ENCODE measurements at places on chromosomes 7 and 10.

- no peak for DNase-seq
Measured at GRCh38 chr7:154967401-154967955, 35.4 kb downstream of the PAXIP1 start.

DNA sequence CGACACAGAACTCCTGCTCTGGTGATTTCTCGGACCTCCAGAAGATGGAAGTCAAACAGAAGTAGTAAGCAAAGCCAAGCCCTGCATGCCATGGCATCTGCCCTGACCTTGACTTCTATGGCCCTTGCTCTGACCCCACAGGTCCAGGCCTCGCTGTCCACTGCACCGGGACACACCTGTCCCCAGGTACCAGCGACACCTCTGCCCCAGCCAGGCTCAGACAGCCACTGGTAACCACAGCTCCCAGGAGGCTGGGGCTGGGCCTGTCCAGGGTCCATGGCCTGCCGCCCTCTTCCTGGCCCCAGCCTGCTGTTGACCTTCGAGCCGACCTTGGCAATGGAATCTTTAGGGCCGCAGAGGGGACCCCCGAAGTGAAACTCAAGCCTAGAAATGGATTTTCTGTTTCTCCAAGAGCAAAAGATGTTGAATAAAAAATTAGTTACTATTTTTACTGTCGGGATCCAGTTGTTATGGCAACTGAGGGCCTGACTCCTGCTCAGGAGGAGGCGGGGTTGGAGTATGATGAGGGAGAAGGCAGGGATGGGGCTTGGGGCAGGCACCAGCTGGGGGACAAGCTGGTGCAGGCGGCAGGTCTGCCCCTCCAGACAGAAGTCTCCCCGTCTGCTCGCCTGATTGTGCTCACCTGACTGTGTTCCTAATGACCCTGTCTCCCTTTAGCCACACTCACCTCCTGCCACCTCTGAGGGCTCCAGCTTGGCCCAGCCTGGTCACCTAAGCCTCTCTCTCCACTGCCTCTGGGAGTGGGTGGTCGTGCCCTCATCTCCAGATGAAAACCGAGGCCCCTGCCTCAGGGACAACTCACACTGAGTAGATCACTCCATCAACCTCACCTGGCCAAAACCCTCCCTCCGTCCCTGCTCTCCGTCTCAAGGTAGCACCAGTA, 4.1 kb upstream of the MMD2 start:
- no peak for DNase-seq

DNA sequence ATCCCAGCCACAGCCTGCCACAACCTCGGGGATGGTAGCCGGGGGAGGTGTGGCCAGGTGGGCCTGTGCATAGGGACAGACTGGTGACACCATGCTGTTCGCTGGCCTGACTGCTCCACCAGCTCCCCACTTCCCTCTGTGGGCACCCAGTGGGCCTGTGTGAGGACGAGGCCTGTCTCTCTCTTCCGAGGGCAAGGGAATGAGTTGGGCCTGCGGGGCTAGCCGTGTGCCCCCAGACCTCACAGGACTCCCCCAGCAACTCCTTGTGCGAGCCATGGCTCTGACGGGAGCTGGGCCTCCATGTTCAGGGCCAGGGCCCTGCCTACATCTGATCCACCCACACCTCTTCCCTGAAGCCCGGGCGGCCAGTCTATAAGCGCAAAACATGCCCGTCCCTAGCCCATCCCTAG, 40.5 kb downstream of the PWWP2B start:
- DNase-seq: no peak

- DNase-seq: peak; percentile 37
Measured at GRCh38 chr10:97117372-97117771, 68.4 kb downstream of the SLIT1 start.

GRCh38 chr7:69825113-69825972, 227.1 kb downstream of the AUTS2 start:
- no peak for DNase-seq

GRCh38 chr10:19970717-19971116, 154.5 kb downstream of the PLXDC2 start:
- DNase-seq: no peak

- no peak for DNase-seq
Measured at GRCh38 chr7:157738066-157738460, 401.3 kb downstream of the DNAJB6 start.

DNA sequence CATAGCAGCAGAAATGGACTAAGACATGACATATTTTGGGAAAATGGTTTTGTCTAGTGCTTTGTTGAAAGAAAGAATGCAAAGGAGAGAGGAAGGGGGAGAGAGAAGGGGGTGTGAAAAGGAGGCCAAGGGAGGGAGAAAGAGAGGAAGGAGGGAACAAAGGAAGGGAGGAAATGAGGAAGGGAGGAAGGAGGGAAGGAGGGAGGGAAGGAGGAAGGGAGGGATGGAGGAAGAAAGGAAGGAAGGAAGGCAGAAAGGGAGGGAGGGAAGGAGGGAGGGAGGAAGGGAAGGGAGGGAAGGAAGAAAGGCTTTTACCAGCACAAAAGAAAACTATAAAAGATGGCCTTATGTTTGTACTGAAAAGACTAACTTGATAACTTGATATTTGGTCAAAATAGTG, 65.1 kb upstream of the ST8SIA6 start:
- DNase-seq: no peak

DNA sequence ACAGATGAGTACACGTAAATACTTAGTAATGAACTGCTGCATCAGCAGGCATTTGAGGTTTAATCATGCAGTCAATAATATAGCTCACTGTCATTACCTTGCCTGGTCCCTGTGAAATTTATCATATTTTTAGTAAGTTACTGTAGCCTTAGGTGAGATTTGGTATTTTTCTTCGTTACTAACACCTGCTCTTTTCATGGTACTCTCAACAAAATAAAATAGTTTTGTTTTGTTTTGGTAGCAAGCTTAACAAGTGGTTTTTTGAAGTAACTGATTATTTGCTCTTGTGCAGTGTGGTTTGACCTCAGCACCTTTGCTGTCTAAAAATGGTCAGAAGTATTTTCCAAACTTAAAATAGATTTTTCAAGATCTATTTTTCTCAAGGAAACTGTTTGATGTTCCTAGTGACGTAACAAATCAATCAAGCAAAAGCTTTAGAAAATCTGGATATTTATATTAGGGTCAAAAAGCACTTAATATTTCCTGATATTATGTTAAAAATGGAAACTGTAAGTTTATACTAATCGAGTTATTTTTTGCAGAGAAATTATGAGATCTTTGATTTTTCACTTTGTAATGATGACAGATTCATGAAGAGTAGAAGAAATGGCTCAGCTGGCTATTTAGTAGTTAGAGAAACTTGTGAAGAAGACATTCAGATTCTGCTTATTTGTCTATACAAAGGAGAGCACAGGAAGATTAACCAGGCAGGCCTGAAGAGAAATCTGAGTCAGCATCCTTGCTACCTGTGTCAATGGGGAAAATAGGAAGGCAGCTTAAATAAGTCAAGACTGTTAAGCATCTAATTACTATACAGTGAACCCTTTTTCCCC, 21.0 kb upstream of the RPA3 start:
- peak; percentile 3 for DNase-seq

DNA sequence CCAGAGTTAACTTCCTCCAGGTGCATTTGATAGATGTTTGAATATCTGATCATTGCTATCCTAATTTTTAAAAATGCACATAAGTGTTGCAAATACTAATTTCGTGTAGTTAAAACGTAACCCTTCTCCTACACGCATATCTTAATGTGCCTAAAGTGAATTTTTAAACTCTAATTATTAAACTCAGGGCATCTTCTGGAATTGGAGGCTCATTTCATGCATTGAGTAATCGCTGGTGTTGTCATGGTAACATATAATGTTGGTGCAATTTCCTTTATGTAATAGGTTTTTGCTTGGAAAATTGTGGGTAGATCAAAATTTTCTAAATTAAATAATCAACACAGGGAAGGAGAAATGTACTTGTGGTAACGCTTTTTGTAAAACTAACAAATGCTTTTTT, 56.2 kb downstream of the ARMC3 start:
- DNase-seq: no peak

DNA sequence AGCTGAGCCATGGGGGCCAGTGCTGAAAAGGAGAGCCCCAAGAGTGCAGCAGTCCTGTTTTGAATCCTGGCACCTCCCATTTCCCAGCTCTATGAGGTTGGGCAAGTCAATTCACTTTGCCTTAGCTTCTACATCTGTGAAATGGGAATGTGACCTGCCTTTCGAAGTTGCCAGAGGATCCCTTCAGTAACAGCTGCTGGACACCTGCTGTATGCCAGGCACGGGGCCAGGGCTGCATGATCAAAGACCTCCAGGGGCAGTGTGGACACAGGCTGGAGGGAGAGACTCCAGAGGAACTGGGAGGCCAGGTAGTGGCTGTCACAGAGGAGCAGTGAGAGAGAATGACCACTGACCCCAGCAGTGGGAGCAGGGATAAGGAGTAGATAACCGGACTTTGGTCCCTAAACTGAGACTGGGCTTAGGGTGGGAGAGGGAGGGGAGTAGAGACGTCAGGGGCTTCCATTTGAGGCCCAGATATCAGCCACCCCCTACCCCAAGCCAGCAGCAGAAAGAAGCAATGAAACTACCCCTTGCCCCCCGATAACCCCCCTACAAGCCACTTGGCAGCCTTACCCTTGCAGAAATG, 45.2 kb downstream of the SRRM3 start:
- no peak for DNase-seq

DNA sequence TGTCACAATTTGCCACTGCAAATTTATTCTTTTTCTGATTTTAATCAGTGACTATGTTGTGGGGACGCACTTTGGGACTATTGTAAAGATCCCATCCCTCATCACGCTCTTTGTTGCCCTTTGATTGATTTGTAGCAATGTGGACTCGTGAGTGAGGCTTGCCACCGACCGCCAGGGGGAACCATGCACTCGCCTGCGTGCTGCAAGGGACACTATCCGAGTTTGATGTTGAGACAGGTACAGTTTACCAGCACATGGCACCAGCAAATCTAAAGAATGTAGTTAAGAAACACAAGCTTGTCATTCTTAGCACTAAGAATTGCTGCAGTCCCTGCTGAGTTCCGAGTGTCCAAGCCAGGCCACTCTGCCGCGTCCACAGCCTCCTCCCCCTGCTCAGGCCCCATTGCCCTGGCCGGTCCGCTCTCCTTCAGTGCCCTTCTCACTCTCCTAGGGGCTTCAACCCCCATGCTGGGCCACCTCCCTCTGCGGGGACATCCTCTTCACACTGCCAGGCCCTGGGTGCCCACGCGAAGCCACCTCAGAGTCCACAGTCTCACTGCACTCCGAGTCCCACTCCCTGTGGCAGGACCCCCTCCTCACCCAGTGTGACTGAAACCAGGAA, 2.0 kb upstream of the SFTPA2 start:
- DNase-seq: peak; percentile 61

- no peak for DNase-seq
Measured at GRCh38 chr10:10676972-10677371, 340.7 kb upstream of the CELF2 start.

DNA sequence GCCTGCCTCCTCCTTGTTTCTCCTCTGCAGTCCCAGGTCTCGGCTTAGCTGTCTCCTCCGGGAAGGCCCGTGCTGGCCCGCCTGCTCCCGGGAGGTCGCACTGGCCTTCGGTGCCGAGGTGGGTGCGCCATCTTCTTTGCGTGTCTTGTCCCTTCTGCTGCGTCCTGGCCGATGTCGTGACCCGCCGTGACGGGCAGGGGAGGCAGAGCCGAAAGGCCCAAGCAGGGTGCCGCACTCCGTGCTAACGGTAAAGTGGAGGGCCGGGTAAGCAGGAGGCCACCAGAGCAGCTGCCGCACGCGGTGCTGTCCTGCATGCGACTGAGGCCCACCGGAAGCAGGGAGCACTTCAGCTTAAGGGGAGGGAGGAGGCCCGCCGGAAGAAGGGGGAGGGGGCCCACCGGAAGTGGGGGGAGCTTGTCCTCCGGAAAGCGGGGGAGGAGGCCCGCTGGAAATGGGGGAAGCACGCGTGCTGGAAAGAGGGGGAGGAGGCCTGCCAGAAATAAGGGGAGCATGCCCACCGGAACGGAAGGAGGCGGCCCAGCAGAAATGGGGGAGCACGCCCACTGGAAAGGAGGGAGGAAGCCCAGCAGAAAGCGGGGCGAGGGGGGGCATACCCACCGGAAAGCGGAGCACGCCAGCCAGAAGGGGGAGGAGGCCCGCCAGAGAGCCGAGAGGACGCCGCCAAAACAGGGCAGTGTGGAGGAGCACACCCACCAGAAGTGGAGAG, 71.4 kb downstream of the PROSER2 start:
- no peak for DNase-seq

DNA sequence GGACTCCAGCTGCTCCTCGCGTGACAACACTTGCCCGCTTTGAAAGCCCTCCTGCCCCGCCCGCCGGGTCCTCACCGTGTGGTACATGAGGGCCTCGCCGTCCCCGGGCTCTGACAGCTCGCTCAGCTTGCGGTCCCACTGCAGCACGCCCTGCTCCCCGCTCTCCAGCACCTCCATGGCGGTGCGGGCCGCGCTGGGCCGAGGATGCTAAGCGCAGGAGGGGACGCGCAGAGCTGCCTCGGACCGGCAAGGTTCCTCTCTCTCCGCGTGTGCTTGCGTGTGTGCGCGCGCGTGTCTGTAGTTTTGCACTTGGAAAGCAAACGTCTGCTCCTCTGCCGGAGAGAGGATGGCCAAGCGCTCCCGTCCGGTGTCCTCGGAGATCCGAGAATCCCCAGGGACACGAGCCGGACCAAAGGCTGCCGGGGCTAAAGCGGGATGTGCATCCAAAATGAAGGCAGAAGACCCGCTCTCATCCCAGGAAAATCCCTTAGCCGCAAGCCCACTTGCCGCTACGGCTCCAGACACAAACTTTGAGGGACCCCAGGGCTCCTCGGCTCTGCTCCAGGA, at the start of gene CREB3L2:
TSS of gene CREB3L2 (minus strand) at position 558 of the 567 bp plus-strand sequence. CDS start at position 177, 381 bp downstream.
- peak; percentile 69 for DNase-seq

- peak; percentile 13 for DNase-seq
Measured at GRCh38 chr7:88338503-88338902, 31.8 kb upstream of the STEAP4 start.

DNA sequence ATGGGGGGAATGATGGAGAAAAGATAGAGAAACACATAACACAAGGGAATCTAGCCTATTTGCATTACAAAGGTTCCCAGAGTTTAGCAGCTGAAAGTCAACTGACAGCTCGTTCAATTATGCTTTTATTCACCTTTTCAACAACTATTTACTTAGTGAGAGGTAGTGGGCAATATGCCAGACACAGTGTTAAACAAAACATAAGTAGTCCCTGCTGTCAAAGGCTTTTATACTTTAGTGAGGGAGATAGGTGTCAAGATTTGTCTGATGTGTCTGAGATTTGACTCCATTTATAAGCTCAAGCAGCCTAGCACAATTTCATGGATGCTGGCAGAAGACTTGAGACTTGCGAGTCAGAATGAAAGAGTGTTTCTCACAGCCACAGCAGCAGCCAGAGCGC, 549.0 kb upstream of the VSTM2A start:
- DNase-seq: no peak

DNA sequence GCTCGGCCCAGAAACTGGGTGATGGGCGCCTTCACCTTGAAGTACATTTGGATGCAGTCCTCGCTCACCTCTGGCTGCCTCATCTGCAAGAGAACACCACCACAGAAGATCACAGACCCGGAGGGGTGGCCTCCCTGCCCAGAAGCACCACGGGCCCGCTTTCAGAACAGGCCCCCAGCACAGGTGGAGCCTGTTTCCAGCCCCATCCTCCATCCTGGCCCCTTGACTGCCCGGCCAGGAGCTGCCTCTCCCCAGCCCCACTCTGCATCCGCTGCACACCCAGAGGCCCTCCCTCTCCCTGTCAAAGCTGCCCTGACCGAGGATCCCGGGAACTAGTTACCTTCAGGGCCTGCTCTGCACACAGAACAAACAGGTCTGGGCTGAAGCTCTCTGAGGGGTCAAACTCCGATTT, 724 bp downstream of the CFAP46 start:
- no peak for DNase-seq

- DNase-seq: no peak
Measured at GRCh38 chr10:12470719-12471118, 121.4 kb downstream of the CAMK1D start.

All from kidney tubule cell (primary cell).